ENCODE measurements at places on chromosomes 2 and 18.

DNA sequence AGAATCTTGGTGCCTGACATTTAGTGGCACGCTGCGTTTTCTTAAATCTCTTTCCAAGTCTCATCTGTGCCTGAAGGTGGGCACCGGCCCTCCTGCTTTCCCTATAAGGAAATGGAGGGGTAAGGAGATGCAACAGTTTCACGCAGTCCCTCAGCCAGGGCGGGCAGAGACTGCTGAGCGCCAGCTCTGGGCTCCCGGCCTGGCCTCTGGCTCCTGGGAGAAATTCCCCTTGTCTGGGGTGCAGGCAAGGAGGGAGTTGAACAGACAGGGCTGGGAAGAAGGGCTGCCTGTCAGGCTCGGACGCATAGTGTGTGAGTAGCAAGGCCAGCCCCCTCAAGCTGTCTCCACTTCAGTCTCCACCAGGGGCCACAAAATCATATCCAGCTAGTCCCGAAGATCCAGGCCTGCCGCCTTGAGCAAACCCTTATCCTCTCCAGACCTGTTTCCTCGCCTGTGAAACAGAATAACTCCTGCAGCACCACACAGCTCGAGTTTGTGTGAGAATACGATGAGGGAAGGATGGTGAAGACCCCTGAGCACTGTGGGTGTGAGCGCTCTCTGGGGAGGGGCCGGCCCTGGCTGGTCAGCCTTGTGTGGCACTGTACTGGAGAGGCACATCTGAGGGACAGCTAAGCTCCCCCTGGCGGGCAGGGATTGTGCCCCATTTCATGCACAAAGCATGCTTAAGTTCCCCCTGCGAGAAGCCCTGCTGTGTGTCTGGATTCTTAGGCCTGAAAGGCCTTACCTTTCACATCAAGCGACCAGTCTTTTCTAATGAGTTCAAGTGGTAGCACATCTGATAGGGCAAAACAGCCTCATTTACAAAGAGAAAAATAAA lies 33.8 kb downstream of the SDC1 start:
- no peak for DNase-seq

DNA sequence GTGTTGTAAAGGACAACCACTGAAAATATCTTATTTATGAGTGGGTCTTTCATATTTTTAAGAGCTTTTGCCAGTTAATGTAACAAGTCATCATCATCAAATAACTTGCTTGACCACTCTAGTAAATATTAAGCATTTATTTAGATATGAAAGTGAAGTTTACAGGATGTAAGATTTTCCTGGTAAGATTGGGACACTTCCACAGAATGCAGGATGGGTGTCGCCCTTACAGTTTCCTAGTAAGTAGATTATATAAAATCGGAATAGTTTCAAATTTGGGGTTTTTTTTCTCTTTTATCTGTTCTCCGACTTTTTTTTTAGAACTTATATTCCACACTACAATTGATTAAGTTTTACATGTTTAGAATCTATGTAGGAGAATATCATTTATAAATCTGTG lies 14.8 kb upstream of the SLC40A1 start:
- DNase-seq = no peak

DNA sequence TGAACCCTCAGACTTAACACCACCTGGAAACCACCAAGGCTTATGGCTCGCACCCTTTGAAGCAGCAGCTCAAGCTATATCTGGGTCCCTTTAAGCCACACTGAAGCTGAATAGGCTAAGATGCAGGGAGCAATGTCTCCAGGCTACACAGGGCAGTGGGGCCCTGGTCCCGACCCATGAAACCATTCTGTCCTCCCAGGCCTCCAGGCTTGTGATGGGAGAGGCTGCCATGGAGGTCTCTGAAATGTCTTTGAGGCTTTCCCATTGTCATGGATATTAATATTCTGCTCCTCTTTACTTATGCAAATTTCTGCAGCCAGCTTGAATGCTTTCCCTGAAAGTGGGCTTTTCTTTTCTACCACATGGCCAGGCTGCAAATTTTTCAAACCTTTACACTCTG lies 608.7 kb downstream of the CNTNAP5 start:
- DNase-seq = no peak

GRCh38 chr2:121049131-121049530 lies 235.9 kb downstream of the TFCP2L1 start:
- DNase-seq = no peak

- no peak for DNase-seq
Measured at GRCh38 chr2:65476778-65477177, 44.4 kb upstream of the SPRED2 start.
